ENCODE measurements at places on chromosomes 3 and 15.

DNA sequence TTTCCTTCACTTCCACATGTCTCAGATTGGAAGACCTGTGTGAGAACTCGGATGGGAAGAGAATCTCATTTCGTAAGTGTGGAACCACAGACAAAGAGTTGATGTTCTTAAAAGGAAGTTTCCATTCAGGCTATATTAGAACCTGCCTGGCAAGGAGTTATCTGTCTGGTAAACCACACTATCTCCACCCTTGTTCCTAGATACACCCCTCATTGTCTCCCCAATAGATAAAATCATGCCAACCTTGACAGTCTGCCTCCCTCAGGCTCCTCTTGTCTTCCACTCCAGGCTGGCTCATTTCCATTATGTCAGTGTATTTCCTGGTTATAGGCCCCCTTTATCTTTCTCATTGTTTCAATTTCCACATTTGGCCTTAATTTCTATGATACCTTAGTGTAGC is 89.2 kb downstream of the TMEM108 start:
- no peak for DNase-seq

DNA sequence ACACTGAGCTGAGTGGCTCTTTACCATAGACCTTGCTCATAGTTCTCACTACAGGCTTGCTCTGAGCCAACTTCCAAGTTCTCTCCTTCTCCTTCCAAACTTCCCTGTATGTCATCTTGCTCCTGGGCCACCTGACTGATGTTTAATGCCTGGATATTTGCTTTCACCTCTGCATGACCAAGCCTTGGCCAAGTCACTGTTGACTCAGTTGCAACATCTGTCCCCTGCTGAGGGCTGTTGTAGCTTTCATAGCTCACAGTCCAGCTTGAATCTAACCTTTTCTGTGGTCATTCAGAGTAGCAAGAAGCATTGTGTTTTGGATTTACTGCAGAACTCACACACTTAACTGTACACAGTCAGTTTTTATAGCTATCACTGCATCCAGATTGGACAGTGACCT is 171.8 kb upstream of the ROPN1 start:
- DNase-seq = no peak

- DNase-seq = no peak
Measured at GRCh38 chr15:79966634-79967297, 4.2 kb downstream of the BCL2A1 start.

DNA sequence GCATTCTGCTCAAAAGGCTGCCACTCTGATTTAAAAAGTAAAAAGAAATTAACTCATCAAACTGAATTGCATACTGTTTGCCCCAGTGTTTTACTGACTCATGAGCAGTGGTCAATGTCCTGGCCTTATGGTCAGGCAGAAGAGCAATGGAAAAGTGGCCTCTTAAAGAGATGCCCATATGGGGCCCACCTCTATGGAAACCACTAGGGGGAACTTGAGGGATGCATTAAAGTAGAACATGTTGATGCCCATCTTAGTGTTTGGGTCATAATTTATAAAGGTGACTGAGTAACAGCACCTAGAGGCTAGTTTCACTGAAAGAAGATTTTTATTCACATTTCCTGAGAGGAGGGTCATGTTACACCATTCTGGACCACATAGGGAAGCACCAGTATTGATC is 66.5 kb upstream of the RNU6-1 start:
- no peak for DNase-seq

GRCh38 chr3:14631687-14632441 is 19.7 kb upstream of the CCDC174 start:
- no peak for DNase-seq

DNA sequence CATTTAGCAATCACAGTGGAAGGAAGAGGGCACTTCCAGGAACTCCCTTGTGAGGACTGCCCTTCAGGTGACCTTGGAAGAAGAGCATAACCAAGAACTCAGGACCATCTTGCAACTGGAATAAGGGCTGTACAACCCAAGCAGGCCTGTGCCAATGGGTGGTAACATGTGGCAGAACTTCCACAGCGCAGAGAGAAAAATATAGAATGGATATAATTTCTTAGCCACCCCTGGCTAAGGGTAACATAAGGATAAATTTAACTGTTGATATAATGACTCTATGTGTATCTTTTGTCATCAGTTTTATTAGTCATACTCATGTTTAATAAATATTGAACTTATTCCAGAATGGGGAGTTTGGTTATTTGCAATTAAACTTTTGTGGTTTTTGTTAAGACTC is 13.4 kb upstream of the MFSD1 start:
- no peak for DNase-seq

All from NCI-H345 (cell line).